ENCODE measurements at places on chromosomes 2 and 18.

DNA sequence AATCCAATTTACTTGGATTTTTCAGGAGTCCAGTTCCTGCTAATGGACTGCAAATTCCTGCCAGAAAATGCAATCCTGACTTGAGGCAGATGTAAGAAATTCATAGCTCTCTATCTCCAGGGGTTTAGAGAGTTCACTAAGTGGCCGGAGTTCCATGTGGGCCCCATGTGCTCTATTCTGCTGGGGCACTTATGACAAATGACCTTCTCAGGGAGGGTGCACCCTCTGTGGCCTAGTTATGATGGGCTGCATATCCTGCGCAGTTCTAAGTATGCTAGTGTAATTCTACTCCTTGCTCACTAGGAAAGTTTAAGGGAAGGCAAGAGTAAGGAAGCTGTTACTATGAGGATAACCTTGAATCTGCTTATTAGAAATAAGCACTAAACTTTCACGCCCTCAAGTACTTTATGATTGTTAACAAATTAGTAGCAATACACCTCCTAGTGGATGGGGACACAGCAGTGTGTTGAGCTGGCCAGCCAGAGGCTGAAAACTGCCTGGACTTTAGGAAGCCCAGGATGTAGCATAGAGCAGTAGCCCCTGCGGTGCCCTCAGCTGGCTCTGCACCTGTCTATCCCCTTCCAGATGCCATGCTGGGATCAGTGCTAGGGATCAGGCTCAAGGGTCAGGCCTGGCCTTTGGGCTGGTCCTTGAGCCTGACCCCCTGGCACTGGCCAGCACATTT, 14.4 kb downstream of the SMYD1 start:
- no peak for DNase-seq

- DNase-seq, result no peak
Measured at GRCh38 chr2:181240844-181241243, 216.3 kb upstream of the ITGA4 start.

DNA sequence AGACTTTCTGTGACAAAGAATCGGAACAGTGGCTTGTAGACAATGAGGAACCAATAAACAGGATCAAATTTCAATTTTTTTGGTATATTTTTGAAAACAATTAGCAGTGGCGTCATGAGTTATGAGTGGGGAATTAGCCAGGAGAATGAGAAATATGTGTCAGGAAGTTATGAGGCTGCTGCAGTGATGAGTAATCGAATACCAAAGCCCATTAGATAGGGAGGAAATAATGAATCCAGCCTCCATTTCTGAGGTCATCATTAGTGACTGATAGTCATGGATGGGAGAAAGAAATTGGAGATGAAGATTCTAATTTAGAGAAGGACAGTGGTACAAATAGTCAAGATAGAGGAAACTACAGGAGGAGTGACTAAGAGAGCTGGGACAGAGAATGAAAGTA, 673.1 kb upstream of the VRK2 start:
- no peak for DNase-seq

- no peak for DNase-seq
Measured at GRCh38 chr2:73232403-73233153, 461 bp downstream of the PRADC1 start.

DNA sequence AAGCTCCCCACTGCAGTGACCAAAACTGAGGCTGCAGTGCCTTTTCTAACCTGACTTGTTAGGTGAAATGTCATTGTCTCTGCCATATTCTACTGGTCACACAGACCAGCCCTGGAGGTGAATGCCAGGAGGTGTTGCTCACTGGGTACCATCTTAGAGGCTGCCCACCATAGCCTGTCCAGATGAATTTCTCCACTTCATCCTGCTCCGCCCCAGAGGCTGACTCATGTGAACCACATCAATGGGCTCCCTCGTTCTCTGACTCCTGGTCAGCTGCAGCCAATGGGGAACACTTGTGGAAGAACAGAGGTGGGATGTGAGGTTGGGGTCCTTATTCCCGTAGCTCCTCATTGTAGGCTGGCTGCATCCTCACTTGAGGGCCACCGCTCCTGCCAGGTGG, 3.4 kb upstream of the NARS1 start:
- no peak for DNase-seq

DNA sequence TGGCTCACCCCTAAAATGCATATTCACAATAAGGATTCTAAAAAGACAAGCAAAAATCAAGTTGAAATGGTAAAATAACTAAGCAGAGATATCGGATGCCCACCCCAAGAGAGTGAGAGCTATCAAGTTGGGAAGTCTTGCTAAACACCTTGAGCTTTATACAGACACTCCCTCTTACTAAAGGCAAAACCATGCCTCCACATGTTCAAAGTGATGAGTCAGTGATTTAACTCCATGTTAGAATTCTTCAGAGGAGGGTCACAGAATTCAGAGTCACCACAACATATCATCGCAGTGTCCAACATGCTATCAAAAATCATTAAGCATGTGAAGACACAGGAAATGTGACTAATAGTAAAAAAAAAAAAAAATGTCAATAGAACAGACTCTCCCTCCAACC, 20.6 kb upstream of the ST8SIA3 start:
- DNase-seq, result no peak

- DNase-seq, result no peak
Measured at GRCh38 chr2:205752924-205753323, 70.6 kb downstream of the NRP2 start.

- DNase-seq, result no peak
Measured at GRCh38 chr2:29317077-29317517, 201.9 kb downstream of the CLIP4 start.

GRCh38 chr18:63074981-63075404, 244.6 kb downstream of the BCL2 start:
- peak; percentile 55 for DNase-seq

DNA sequence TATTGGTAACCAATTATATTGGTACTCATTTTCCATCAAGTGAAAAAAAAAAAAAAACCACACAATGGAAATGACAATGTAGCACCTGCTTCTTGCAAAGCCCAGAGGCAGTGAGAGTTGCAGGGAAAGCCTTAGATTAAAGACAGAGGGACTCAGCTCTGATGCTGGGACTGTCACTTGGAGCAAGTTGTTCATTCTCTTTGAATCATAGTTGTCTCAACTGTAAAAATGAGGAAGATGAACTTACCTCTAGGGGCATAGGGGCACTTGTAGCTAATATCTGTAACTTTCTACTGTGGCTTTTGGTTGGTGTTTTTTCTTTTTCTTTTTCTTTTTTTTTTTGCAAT, 81.4 kb upstream of the LPIN2 start:
- no peak for DNase-seq

- DNase-seq, result no peak
Measured at GRCh38 chr2:13128139-13128538, 411.4 kb downstream of the TRIB2 start.

GRCh38 chr2:146931109-146931508, 913.7 kb upstream of the ACVR2A start:
- DNase-seq, result no peak

DNA sequence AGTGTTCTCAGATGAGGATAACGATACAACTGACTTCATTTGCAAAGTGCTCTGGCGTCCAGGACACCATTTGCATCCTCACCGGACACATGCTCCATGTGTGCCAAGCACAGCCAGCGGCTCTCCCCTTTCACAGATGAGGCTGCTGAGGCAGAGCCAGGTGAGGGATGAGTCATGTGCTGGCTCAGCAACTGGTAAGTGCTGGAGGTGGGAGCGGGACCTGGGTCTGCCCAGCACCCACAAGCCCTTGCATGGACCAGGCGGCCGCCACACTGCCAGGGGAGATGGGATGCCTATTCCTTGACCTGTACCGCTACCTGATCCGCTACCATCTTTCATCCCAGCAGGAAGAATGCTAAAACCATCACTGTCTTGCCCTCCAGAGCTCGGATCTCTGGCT, 86.2 kb upstream of the ASB18 start:
- DNase-seq, result no peak

DNA sequence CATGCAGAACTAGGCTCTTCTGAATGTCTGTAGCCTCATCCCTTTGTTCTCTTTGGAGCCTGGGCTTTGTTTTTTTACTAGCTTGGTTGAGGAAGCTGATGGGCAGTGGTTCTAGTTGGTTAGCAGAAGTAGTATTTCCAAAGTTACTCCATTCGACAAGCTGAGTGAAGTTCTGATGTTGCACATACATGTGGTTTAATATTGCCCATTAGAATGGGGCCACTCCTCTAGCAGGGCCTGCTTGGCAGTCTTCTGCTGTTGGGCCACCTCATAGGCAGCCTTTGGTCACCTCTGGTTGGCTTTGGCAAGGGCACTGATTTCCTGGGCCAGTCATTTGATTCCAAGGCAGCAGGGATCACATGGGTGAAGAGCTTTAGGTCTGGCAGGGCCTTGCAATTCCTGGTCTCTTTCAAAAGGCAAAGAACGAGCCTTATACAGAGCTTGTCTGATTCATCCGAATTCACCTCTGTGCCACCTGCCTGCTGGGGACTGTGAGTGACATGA, 2.5 kb downstream of the RPIA start:
- no peak for DNase-seq

DNA sequence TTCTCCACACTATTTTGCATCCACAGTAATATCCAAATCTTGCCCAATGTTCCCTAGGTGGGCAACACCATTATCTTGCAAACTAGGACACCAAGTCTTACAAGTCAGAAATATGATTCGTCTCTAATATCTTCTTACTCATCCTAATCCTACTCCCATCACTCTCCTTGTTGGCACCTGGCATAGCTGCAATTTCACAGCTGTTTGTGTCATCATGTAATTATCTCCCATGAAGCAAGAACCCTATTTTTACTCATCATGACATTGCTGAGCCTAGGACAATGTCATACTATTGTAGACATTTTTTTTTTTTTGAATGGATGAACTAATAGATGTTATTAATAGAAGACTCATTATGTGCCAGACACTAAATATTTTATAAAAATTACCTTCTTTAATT, 91.3 kb upstream of the CCDC141 start:
- DNase-seq, result no peak

GRCh38 chr2:229179628-229180027, 91.5 kb downstream of the PID1 start:
- DNase-seq, result no peak

- DNase-seq, result no peak
Measured at GRCh38 chr18:74456017-74456348, 1.1 kb downstream of the DIPK1C start.

DNA sequence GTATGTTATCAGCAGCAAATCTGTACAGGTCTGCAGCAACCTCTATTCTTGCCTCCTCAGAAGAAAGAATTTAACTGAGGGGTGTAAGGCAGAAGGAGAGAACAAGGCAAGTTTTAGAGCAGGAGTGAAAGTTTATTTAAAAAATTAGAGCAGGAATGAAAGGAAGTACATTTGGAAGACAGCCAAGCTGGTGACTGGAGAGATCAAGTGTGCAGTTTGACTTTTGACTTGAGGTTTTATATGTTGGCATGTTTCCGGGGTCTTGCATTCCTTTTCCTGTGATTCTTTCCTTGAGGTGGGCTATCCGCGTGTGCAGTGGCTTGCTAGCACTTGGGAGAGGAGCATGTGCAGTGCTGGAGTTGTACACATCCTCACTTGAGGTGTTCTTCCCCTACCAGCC, 16.5 kb upstream of the CERS6 start:
- DNase-seq, result no peak

DNA sequence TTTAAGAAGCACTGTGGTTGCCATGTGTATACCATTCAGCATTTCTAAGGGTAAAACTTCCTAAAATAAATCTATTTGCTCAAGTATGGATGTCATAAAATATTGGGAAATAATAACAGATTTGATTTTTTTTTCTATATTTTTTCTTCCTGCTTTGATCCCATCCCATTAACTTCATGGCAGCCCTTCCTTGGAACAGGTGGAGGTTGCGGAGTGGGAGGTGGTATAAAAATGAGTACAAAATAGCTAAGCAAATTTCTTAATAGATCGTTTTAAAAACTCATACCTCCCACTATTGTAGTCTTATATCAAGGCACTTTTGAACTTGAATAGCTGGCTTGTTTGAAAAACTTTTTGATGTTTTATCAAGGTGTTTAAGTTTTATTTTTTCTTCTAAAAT, 152.1 kb upstream of the KYNU start:
- no peak for DNase-seq

- no peak for DNase-seq
Measured at GRCh38 chr2:99348173-99348572, 11.0 kb downstream of the EIF5B start.

GRCh38 chr2:53407363-53408080, 360.1 kb upstream of the CHAC2 start:
- no peak for DNase-seq

GRCh38 chr18:48208432-48209140, 200.6 kb downstream of the ZBTB7C start:
- no peak for DNase-seq

- DNase-seq, result no peak
Measured at GRCh38 chr2:28128281-28128950, 237.9 kb downstream of the BABAM2 start.

DNA sequence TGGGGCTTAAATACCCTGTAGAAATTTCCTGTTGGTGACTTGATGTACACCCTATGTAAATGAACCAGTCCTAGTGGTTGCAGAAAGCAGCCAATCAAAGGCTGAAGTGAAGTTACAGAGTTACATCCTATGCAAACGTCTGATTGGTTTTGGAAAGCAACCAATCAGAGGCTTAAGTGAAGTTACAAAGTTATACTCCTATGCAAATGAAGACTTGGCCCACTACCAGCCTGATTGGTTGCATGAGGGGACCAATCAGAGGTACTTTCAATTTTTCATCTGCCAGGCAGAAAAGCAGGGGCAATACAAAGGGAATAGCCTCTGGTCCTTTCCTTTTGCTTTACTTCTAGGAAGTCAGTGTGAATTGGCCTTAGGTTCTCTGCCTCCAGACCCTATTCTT, 13.6 kb upstream of the ZNF397 start:
- no peak for DNase-seq

- DNase-seq, result no peak
Measured at GRCh38 chr18:61702007-61702406, 190.8 kb downstream of the RNF152 start.

GRCh38 chr18:35682281-35682867, 100.8 kb downstream of the GALNT1 start:
- DNase-seq, result no peak

GRCh38 chr2:181456660-181457120, 496 bp upstream of the ITGA4 start:
- DNase-seq, result peak; percentile 55

GRCh38 chr2:118979152-118979861, 37.3 kb downstream of the MARCO start:
- no peak for DNase-seq
